ENCODE measurements at places on chromosomes 2 and 18. TPM values are rescaled to one million over a fixed set of nuclear protein-coding genes. Genes with fewer than 3 reads are reported as not detected.

Gene PECR
- total RNA-seq: 6.1 TPM

Gene AP1S3
- 2.9 TPM for total RNA-seq

Gene ADAM23
- total RNA-seq: 4.5 TPM

Gene UNC80
- total RNA-seq: not detected

Gene IL1R2
- not detected for total RNA-seq

Gene ARHGAP28
- 25.6 TPM for total RNA-seq

Gene COX5B
- total RNA-seq: 203 TPM

Gene ABCB6
- total RNA-seq: 18.9 TPM

Gene ADD2
- total RNA-seq: 1.3 TPM

Gene CNNM3
- total RNA-seq: 7.1 TPM

Gene RAPGEF4
- total RNA-seq: 13.9 TPM

Gene ZNF385B
- not detected for total RNA-seq

Gene INHA
- not detected for total RNA-seq

Gene FNDC4
- total RNA-seq: 30.6 TPM

Gene IL1RL2
- not detected for total RNA-seq

Gene INPP5D
- 26.1 TPM for total RNA-seq

Gene CTIF
- 32.3 TPM for total RNA-seq

Gene CTLA4
- total RNA-seq: not detected

Gene SERPINB12
- not detected for total RNA-seq

Gene SPP2
- total RNA-seq: not detected

Gene ABCG8
- not detected for total RNA-seq

Gene HMSD
- total RNA-seq: not detected

Gene GMCL1
- 4.9 TPM for total RNA-seq

Gene IL1F10
- total RNA-seq: not detected

Gene ZNG1B
- 18.3 TPM for total RNA-seq

Gene KLHL30
- not detected for total RNA-seq

Gene CTAGE1
- total RNA-seq: not detected

Gene C2orf66
- total RNA-seq: under 0.01 TPM

Gene REG1B
- total RNA-seq: not detected

Gene CAPN14
- total RNA-seq: not detected

Gene DNAJC5G
- 0.98 TPM for total RNA-seq

Gene SGPP2
- not detected for total RNA-seq

Gene DNAH7
- under 0.01 TPM for total RNA-seq

Gene KIF3C
- 23.2 TPM for total RNA-seq

Gene LAMA1
- total RNA-seq: 0.33 TPM

Gene OST4
- 212 TPM for total RNA-seq

Gene STK17B
- total RNA-seq: 12.4 TPM

Measured in vein endothelial cell (primary cell).